ENCODE measurements at places on chromosomes 5 and 9. TPM values are rescaled to one million over a fixed set of nuclear protein-coding genes. Genes with fewer than 3 reads are reported as not detected.

DNA sequence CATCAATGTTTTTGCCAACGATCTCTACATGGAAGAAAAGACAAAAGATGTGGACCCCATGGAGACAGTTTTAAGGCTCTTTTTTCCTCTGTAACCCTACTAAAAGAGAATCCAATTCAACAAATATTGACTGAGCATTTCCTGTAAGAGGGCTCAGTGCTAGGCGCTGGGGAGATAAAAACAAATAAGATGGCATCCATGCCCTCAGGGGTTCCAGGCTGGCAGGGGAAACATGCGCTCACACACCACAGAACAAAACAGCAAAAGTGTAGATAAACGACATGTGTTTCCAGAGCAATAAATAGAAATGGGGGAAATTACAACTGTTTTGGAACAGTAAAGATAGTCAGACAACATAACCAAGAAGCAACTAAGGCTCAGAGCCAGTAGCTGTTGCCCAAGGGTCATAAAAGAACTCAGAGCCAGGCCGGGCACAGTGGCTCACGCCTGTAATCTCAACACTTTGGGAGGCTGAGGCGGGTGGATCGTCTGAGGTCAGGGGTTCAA, 25.2 kb downstream of the ZNF608 start:
- no peak for DNase-seq
- no peaks in the 10 kb centered on the region for H3K4me1 ChIP-seq
- no peaks in the 10 kb centered on the region for H3K36me3 ChIP-seq

- H3K27me3 ChIP-seq, result no peaks in the 10 kb centered on the region
- no peak overlapping the region for H3K4me3 ChIP-seq
- no peak for DNase-seq
- H3K36me3 ChIP-seq, result peaks cover 62% of the 10 kb centered on the region
Measured at GRCh38 chr5:36629729-36630128, 23.3 kb downstream of the SLC1A3 start.

DNA sequence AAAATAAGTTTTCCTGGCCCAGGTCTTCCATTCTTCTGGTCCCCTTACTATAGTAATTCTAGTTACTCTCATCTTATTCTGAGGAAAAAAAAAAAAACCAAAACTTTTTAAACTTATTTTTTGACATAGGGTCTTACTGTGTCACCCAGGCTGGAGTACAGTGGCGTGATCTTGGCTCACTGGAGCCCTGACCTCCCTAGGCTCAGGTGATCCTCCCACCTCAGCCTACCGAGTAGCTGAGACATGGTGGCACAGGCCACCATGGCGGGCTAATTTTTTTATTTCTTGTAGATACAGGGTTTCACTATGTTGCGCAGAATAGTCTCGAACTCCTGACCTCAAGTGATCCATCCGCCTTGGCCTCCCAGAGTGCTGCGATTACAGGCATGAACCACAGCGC, 38.4 kb downstream of the SNAPC3 start:
- no peak overlapping the region for H3K4me3 ChIP-seq
- peaks cover 33% of the 10 kb centered on the region for H3K36me3 ChIP-seq

GRCh38 chr9:130173666-130173983, 1.4 kb downstream of the NCS1 start:
- H3K4me1 ChIP-seq, result peaks cover 18% of the 10 kb centered on the region
- H3K36me3 ChIP-seq, result peaks cover 34% of the 10 kb centered on the region
- DNase-seq, result no peak
- H3K27me3 ChIP-seq, result no peaks in the 10 kb centered on the region
- H3K4me3 ChIP-seq, result peak overlapping the region; percentile 82

DNA sequence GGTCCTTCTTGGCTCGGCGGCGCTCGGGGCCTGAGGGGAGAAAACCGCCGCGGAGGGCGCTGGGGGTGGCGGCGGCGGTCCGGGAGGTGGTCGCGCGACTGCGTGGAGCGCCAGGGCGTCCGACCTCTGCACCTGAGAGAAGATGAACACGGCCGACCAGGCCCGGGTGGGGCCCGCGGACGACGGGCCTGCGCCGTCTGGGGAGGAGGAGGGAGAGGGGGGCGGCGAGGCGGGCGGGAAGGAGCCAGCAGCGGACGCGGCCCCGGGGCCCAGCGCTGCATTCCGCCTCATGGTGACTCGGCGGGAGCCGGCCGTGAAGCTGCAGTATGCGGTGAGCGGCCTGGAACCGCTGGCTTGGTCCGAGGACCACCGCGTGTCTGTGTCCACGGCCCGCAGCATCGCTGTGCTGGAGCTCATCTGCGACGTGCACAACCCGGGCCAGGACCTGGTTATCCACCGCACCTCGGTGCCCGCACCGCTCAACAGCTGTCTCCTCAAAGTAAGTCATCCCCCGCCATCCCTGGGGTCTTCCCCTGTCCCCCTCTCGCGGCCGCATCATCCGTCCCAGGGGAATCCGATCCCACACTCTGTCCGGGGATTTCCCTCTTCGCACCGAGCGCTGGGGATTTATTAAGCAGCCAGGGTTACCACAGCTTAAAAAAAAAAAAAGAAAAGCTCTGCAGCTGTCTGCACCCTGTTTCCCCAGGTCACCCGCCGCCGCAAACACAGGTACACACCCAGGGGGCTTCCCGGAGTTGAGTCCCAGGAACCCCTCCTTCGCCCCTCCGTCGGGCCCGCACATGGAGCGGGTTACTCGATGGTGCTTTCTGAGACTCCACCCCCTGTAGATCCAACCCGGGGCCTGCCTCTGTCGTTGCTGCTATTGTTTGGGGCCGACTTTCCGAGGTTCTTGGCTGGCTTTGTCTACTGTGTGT, at the start of gene GTF3C4:
GTF3C4 (plus strand) TSS at position 8 of the 935 bp plus-strand sequence; CDS start at position 143, 135 bp downstream.
- H3K36me3 ChIP-seq, result peaks cover 6% of the 10 kb centered on the region
- no peaks in the 10 kb centered on the region for H3K27me3 ChIP-seq
- H3K4me3 ChIP-seq, result peak within 1 kb of the TSS; percentile 65
- H3K27ac ChIP-seq, result peak within 1 kb of the TSS; percentile 85

DNA sequence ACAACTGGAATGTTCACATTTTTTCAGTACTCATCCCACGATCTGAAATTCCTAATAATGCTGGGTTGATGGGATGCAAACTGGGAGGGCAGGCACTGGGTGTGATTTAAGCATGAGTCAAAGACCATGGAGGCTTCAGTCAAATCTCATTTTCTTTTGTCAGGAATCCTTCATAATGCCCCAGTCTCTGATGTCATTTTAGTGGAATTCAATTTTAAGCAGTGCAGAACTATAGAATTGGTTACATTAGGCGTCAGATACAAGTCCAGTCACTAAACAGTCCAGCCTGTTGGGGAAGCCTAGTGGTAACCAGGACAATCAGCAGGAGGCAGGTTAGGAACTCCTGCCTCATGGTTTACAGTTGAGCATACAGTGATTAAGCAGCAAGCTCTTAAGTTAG, 41.0 kb upstream of the TMEM215 start:
- no peak overlapping the region for H3K4me3 ChIP-seq
- peak overlapping the region; percentile 57 for H3K27ac ChIP-seq
- no peaks in the 10 kb centered on the region for H3K27me3 ChIP-seq
- DNase-seq, result peak; percentile 41
- peaks cover 13% of the 10 kb centered on the region for H3K4me1 ChIP-seq
- no peaks in the 10 kb centered on the region for H3K36me3 ChIP-seq

GRCh38 chr5:59693492-59694309, 199.8 kb downstream of the PDE4D start:
- H3K27ac ChIP-seq, result no peak overlapping the region
- DNase-seq, result no peak
- no peaks in the 10 kb centered on the region for H3K27me3 ChIP-seq
- no peak overlapping the region for H3K4me3 ChIP-seq
- peaks cover 2% of the 10 kb centered on the region for H3K4me1 ChIP-seq
- H3K36me3 ChIP-seq, result no peaks in the 10 kb centered on the region

DNA sequence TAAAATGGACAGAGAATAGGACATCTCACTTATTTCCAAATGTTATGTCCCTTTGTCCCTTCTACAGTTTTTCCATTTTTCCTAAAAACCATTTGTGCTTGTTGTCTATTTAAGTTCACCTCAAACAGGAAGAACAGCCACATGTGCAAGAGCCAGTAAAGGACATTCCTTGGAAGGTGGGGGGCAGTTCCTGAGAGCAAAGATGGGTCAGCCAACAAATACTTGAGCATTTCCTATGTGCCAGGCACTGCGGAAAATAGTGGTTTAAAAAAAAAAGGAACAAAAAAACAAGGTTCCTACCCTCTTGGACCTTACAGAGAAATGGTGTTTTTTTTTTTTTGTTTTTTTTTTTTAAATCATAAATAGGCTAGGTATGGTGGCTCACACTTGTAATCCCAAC, 26.8 kb downstream of the ANP32B start:
- no peaks in the 10 kb centered on the region for H3K27me3 ChIP-seq
- no peaks in the 10 kb centered on the region for H3K4me1 ChIP-seq
- no peak for DNase-seq
- H3K4me3 ChIP-seq, result no peak overlapping the region
- peaks cover 99% of the 10 kb centered on the region for H3K36me3 ChIP-seq

- no peak overlapping the region for H3K27ac ChIP-seq
- no peaks in the 10 kb centered on the region for H3K36me3 ChIP-seq
- H3K27me3 ChIP-seq, result no peaks in the 10 kb centered on the region
- peak; percentile 39 for DNase-seq
- no peak overlapping the region for H3K4me3 ChIP-seq
Measured at GRCh38 chr9:117189121-117189520, 225.7 kb downstream of the ASTN2 start.

- H3K4me1 ChIP-seq, result no peaks in the 10 kb centered on the region
- H3K36me3 ChIP-seq, result no peaks in the 10 kb centered on the region
- H3K27me3 ChIP-seq, result no peaks in the 10 kb centered on the region
- no peak overlapping the region for H3K4me3 ChIP-seq
- H3K27ac ChIP-seq, result no peak overlapping the region
- no peak for DNase-seq
Measured at GRCh38 chr9:68970151-68970550, 43.8 kb downstream of the PRKACG start.

- peaks cover 38% of the 10 kb centered on the region for H3K4me1 ChIP-seq
- H3K27me3 ChIP-seq, result no peaks in the 10 kb centered on the region
- H3K27ac ChIP-seq, result no peak overlapping the region
- DNase-seq, result no peak
- H3K36me3 ChIP-seq, result no peaks in the 10 kb centered on the region
- no peak overlapping the region for H3K4me3 ChIP-seq
Measured at GRCh38 chr5:149061341-149061740, 1.5 kb downstream of the SH3TC2 start.

GRCh38 chr5:68173007-68173406, 42.5 kb upstream of the PIK3R1 start:
- H3K4me3 ChIP-seq, result no peak overlapping the region
- no peak for DNase-seq
- H3K36me3 ChIP-seq, result no peaks in the 10 kb centered on the region
- no peaks in the 10 kb centered on the region for H3K27me3 ChIP-seq
- H3K27ac ChIP-seq, result no peak overlapping the region

- DNase-seq, result no peak
- H3K27me3 ChIP-seq, result no peaks in the 10 kb centered on the region
- H3K36me3 ChIP-seq, result peaks cover 84% of the 10 kb centered on the region
Measured at GRCh38 chr5:172342918-172343317, 59.4 kb upstream of the UBTD2 start.

DNA sequence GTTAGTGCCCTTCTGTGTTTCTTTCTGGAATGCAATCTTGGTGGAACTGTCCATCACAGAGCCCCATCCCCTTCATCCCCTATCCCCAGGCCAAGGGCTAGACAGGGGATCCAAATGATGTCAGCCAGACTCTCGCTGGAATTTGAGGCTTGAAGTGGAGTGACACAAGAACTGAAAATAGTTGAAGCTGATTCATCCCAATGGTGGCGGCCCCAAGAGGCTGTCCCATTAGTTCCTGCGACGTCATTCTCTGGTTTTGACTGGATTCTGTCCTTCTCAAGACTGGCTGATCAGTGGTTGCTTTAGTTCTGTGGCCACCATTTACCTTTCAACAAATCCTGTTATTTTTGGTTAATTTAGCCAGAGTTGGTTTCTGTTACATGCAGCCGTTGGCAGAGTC, 59.9 kb downstream of the SUB1 start:
- DNase-seq, result no peak
- H3K4me3 ChIP-seq, result no peak overlapping the region
- H3K36me3 ChIP-seq, result no peaks in the 10 kb centered on the region
- H3K27me3 ChIP-seq, result no peaks in the 10 kb centered on the region
- H3K4me1 ChIP-seq, result peaks cover 25% of the 10 kb centered on the region

DNA sequence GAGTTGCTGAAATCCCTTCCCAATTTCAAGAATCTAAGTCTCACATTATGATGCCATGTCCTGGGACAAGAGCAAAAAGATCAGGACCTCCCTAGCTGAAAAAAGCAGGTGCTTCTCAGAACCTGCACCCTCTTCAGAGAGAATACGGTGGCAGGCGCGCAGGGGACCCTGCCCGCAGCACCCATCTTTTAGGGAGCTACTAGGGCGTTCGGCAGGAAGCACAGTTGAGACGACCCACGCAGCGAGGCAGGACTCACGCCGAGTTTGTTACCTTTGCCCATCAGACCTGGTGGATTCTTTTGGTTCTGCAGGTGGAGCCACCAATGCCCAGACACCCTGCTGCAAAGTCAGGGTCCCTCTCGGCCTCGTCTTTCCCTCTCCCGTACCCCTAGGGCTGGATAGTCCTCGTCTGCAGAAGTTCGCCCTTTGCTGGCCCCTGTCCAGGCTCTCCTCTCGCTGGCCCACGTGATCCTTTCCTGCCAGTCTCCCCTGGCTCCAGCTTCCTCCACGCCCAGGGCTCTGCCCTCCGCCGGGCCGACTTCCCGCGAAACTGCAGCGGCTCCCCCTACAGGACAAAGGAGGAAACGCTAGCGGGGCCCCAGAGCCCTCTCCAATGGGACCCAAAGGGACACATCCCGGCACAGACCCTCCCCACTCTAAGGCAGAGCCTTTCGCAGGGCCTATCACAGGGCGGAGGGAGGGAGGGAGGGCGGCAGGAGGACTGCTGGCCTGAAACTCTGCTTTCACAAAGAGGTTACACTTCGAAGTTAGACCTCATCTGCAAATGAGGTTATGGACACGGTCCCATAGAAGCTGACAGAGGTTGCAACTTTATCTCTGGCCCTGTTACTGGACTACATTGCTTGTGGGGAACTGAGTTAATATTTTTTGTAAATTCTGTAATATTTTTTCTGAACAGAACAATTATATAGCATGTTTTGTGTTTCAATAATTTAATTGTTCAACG, 28.8 kb downstream of the TMEM174 start:
- peak; percentile 10 for DNase-seq
- H3K4me1 ChIP-seq, result no peaks in the 10 kb centered on the region
- H3K27me3 ChIP-seq, result no peaks in the 10 kb centered on the region
- H3K36me3 ChIP-seq, result no peaks in the 10 kb centered on the region
- no peak overlapping the region for H3K27ac ChIP-seq

GRCh38 chr5:137619191-137619870, 116.6 kb downstream of the KLHL3 start:
- H3K27me3 ChIP-seq, result no peaks in the 10 kb centered on the region
- no peaks in the 10 kb centered on the region for H3K36me3 ChIP-seq
- H3K27ac ChIP-seq, result peak overlapping the region; percentile 75
- no peak overlapping the region for H3K4me3 ChIP-seq

The SPINK6 gene
- total RNA-seq, result not detected

The CCNJL gene
- 12.9 TPM for total RNA-seq

The C8G gene
- not detected for total RNA-seq

The TRPM3 gene
- 0.03 TPM for total RNA-seq

The PURA gene
- total RNA-seq, result 16.7 TPM

The MORN5 gene
- total RNA-seq, result not detected
